ENCODE measurements at places on chromosomes 13 and 19.
A peak's percentile ranks its signal among the peaks of the same experiment; 100 is the strongest.

GRCh38 chr13:30569901-30570576 is 47.7 kb upstream of the USPL1 start:
- no peak for DNase-seq

- peak; percentile 30 for DNase-seq
These were observed 799 bp downstream of the NR1H2 start for GRCh38 chr19:50377051-50377461.

GRCh38 chr13:83633746-83634145 is 248.5 kb downstream of the SLITRK1 start:
- DNase-seq, result no peak

DNA sequence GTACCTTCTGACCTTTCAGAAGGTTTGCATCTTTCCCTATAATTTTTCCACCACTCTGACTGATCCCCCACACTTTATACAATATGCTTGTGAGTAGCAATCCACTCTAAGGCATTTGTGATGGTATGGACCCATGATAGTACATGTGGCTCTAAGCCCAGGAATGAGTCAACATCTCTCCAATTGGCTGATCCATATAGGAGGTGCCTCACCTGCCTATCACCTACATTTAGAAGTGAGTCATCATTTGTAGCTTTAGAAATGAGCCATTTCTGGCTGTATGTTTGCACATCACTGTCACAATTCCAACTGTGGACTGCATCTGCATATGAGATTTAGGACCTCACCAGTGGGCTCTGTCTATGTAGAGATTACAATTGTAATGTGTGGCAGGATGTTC is 133.1 kb upstream of the ZNF91 start:
- DNase-seq, result no peak

DNA sequence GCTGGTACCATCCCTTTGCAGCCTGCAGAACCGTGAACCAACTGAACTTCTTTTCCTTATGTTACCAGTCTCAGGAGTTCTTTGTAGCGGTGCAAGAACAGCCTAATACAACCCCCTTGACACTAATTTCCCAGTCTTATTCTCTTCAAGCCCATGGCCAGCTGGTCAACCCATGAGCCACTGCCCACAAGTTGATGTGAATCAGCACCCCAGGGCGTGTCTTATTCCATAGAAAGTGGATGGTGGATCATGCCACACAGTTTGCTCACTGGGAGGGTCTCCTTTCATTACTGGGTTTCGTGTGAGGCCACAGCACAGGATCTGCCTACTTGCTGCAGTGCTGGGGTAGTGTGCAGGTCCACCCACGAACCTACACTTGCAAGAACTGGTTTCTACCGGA is 27.0 kb downstream of the TEX29 start:
- no peak for DNase-seq

GRCh38 chr19:40740747-40741146 is 9.5 kb downstream of the ACTMAP start:
- DNase-seq, result no peak

DNA sequence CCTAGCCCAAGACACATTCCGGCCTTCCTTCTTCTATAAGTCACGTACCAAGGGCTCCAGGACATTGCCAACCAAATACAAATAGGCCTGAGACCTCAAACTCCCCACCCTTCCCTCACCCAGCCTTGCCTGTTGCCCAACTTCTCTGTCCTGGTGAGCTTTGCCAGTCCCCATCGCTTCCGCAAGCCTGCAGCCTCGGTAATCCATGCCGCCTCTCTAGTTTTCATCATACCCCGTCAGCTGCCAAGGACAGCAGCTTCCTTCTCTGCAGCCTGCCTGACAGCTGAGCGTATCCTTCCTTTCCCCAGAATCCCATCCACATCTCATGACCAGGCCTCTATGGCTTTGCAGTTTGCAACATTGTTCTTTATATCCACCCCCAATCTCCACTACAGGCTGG is 36.6 kb upstream of the POMP start:
- no peak for DNase-seq

DNA sequence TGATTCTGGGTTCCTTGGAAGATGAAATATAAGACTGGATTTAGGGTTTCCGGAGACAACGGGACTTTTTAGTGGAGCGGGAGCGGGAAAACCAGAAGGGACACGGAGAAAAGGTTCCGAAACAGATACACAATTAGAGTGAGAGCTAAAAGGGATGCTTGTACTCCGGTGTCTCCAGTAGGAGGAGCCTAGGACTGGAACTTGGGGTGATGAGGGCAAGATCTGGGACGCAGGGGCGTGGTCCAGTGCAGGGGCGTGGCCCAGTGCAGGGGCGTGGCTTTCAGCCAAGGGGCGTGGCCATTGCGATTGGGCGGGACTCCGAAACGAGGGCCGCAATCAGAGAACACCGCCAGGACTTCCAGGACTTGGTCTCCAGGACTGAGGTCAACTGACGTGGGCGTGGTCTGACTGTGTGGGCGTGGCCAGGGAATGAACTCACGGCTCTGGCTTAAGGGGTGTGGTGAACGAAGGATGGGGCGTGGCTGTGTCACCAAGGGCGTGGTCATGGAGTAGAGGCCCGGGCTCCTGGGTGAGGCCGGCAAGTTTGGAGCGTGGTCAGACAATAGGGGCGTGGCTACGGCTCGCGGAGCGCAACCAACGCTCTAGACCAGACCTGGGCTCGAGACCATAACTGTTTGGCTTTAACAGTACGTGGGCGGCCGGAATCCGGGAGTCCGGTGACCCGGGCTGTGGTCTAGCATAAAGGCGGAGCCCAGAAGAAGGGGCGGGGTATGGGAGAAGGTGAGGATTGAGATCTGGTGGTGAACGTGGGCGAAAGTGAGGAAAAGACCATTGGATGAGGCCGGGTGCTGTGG is at the start of gene DKKL1:
TSS of gene DKKL1 (plus strand) at position 610 of the 815 bp plus-strand sequence. CDS start at position 732, 122 bp downstream.
- peak; percentile 100 for DNase-seq

DNA sequence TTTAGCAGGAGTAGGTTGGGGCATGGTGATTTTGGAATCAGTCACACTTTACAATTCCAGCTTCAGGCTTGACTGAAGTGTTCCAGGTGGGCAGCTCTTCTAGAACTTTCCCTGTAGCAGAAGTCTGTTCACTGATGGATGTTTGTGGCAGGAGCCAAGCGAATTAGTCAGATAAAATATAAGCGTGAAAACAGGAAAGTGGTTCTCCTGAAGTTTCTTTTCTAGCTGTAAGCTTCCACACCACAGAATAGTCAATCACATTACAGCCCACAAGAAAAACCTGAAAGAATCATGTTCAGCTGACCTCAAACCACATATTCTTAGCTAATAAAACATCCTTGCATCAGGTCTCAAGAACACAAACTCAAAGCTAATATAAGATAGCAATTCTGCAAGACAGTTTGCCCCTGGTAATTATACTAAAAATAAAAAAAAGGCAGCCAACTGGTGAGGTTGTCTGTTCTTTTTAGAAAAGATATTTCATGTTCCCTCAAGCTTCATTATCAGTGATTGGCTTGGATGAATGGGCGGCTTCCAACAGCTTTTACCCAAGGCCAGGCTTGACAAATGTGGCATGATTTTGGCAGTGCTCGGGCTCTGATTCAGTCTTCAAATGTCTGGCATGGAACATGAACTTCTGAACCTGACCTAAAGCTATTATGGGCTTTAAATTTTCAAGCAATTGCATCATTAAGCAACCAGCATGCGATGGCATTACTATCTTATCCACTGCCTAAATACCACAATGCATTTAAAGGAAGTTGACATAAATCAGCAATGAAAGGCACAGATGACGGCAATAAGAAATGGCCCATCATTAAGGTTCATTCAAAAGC is 136.8 kb downstream of the DCLK1 start:
- no peak for DNase-seq

DNA sequence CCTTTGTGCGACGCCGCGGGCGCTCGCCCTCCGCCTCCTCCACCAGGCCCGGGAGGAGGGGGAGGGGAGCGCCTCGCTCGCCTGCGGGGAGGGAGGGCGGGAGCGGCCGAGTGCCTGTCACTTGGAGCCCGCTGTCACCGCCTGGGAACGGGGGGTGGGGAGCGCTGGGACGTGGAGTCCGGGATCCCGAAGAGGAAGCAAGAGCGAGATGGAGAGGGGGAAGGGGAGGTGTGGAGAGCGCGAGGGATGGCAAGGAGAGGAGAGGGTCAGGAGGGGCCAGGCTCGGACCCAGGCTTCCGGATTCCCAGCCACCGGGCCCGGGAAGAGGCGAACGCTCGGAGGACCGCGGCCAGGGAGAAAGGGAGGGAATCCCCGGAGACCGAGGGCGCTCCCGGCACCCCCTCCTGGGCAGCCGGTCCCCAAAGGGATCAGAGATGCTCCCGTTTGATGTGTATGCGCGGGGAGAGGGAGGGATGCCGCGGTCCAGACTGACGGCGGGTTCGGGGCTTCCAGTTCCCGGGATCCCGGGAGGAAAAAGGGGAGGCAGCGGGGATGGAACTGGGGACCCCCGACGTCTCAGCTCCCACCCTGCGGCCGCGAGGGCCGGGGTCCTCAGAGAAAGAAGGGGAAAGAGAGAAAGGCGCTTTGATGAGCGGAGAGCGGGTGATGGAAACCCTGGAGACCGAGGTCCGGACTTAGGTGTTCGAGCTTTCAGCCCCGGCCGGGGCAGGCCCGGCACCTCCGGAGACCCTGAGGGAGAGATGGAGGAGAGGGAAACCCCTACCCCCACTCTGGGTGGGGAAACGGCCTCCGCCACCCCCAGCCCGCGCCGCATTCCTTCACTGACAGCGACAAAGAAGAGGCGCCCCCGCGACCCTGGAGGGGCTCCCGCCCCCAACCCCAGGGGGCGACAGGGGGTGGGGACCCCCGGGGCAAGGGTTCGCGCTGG is 4.7 kb upstream of the DPF1 start:
- no peak for DNase-seq

DNA sequence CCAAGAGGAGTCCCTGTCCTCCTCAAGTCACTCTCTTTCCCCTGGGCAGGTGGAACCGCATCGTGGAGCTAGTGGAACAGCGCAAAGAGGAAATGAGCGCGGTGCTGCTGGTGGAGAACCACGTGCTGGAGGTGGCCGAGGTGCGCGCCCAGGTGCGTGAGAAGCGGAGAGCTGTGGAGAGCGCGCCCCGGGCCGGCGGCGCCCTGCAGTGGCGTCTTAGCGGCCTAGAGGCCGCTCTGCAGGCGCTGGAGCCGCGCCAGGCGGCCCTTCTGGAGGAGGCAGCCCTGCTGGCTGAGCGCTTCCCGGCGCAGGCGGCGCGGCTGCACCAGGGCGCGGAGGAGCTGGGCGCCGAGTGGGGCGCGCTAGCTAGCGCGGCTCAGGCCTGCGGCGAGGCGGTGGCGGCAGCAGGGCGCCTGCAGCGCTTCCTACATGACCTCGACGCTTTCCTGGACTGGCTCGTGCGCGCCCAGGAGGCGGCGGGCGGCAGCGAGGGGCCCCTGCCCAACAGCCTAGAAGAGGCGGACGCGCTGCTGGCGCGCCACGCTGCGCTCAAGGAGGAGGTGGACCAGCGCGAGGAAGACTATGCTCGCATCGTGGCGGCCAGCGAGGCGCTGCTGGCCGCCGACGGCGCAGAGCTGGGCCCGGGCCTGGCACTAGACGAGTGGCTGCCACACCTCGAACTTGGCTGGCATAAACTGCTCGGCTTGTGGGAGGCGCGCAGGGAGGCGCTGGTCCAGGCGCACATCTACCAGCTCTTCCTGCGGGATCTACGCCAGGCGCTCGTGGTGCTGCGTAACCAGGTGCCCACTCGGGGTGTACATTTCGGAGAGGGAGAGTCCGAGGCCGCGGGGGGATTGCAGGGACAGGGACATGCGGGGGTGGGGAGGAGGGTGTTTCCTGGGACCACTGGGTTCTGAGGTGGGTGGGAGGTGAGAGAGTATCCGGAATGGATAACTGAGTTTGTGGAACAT is 52.8 kb downstream of the SPTBN4 start:
- peak; percentile 52 for DNase-seq

GRCh38 chr13:40460116-40460515 is 206.3 kb downstream of the FOXO1 start:
- DNase-seq, result no peak

GRCh38 chr13:98507282-98507797 is 69.6 kb downstream of the STK24 start:
- DNase-seq, result no peak

- DNase-seq, result no peak
These were observed 2.7 kb upstream of the ELAVL3 start for GRCh38 chr19:11483366-11484111.

DNA sequence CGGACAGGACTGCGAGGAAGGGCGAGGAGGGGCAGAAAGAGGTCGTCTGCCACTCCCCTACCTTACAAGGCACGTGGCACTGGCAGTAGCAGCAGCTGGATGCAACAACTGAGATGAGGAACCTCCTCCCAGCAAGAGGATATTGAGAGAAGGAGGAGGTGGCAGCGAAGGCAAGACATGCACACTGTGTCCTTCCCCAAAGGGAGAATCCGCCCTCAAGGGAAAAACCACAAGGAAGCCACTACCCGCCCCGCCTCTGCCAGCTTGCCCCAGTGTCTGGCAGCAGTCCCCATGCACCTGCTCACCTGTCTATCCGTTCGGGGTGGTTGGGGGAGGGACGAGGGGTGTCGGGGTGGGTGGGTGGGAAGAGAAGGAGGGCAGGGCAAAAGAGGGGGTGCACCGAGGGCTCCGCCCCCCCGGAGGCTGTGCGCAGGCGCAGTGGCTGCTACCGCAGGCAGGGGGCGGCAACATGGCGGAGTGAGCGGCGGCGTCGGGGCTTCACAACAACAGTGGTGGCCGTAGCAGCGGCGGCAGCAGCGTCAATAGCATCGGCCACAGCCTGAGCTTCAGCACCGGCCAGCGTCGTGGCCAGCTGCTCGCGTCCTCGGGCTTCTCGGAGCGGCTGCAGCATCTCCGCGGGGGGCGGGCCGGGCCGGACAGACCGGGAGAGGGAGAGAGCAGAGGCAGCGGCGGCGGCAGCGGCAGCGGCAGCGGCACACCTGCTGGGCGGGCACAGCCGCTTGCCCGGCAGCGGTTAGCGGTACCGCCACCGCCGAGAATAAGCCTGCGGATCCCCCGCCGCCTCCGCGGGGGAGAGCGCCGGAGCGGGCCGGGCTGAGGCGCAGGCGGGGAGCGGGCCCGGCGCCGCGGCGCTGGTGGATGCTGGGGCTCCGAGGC is at the start of gene NBEA:
TSS of gene NBEA (plus strand) at position 436 of the 897 bp plus-strand sequence. CDS start 551 bp downstream, outside the sequence.
- DNase-seq, result peak; percentile 75

GRCh38 chr19:36688058-36688457 is 646 bp downstream of the ZNF567 start:
- no peak for DNase-seq

DNA sequence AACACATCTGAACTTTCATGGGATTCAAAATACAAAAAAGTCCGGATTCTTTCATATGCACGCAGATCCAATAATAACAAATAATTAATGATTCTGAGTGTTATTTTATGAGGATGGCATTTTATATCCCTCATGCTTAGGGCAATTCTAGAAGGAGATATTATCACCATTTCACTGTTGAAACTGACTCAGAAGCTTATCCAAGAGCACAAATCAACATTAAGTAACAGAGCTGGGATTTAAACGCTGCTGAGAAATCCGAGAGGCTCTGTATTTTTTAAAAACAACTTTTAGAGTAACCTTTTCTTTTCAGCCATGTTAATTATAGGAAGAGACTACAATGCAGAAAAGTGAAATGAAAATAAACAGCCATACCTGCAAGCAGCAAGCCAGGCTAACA is 30.3 kb downstream of the ATP7B start:
- no peak for DNase-seq

- no peak for DNase-seq
These were observed 2898.7 kb upstream of the PCDH20 start for GRCh38 chr13:64314331-64314730.

GRCh38 chr13:24671386-24672113 is 8.7 kb upstream of the ATP12A start:
- DNase-seq, result peak; percentile 59
